ENCODE measurements at places on chromosomes 4 and X. TPM values are rescaled to one million over a fixed set of nuclear protein-coding genes. Genes with fewer than 3 reads are reported as not detected.

Gene SLC30A9
- total RNA-seq, result 60.8 TPM

Gene TCEAL9
- total RNA-seq, result 56.9 TPM

Gene ABLIM2
- 5.7 TPM for total RNA-seq

Gene MAGEA12
- not detected for total RNA-seq

Gene PDLIM5
- total RNA-seq, result 841 TPM

Gene KIT
- 2.6 TPM for total RNA-seq

Gene COL25A1
- total RNA-seq, result 0.26 TPM

Gene PHOX2B
- total RNA-seq, result not detected

Gene NPY2R
- total RNA-seq, result 0.12 TPM

Gene GSTCD
- total RNA-seq, result 3.4 TPM

Gene FAM9C
- total RNA-seq, result not detected

Gene IL2
- total RNA-seq, result not detected

Gene FMR1NB
- not detected for total RNA-seq

Gene PABPC1L2A
- not detected for total RNA-seq

Gene KLHL4
- 2.4 TPM for total RNA-seq

Gene PAGE1
- total RNA-seq, result not detected

Gene TKTL2
- total RNA-seq, result not detected

Gene TMPRSS11D
- not detected for total RNA-seq

Gene PABPC1L2B
- not detected for total RNA-seq

Gene SOWAHD
- not detected for total RNA-seq

Gene OPN1LW
- not detected for total RNA-seq

Gene WAS
- total RNA-seq, result 4.5 TPM

Gene DDX53
- not detected for total RNA-seq

Gene MAOB
- total RNA-seq, result 21.0 TPM

Measured in right atrium auricular region (tissue), 2 donors.